ENCODE measurements at places on chromosomes 2 and 18.

GRCh38 chr2:173424886-173425285 is 70.2 kb downstream of the CDCA7 start:
- no peak for DNase-seq

- DNase-seq = no peak
Observed at GRCh38 chr2:219037783-219038499, 3.4 kb downstream of the CFAP65 start.

DNA sequence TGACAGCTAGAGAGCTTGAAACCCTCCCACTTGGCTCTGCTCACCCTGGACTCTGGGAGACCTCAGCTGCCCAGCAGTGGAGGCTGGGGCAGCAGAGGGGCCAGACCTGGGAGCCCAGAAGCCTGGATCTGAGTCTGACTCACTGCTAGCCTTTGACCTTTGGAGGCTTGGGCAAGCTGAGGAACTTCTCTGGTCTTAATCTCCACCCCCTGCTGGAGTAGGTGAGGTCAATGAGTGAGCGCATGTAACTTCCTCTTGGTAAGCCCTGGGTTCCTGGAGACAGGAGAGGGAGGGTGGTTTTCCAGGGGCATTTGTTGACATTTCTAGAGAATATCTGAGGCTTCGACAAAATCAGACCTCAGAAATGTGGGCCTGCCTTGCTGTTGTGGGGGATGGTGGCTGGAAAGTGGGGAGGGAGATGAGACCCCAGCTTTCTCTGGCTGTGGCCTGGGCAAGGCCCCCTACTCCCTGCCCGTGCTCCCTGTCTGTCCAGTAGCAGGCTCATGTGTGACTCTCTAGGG is 73.0 kb upstream of the YWHAQ start:
- DNase-seq = no peak

GRCh38 chr2:28640260-28640907 is 111.2 kb upstream of the PPP1CB start:
- DNase-seq = no peak

- DNase-seq = no peak
Observed at GRCh38 chr18:11800566-11801334, 50.5 kb upstream of the CHMP1B start.

Measured in activated CD8-positive, alpha-beta memory T cell treated with anti-CD3 and anti-CD28 coated beads for 1 hour (primary cell).